ENCODE measurements at places on chromosomes 4 and X.

GRCh38 chr4:176436293-176436973 is 116.7 kb downstream of the SPCS3 start:
- DNase-seq: no peak

DNA sequence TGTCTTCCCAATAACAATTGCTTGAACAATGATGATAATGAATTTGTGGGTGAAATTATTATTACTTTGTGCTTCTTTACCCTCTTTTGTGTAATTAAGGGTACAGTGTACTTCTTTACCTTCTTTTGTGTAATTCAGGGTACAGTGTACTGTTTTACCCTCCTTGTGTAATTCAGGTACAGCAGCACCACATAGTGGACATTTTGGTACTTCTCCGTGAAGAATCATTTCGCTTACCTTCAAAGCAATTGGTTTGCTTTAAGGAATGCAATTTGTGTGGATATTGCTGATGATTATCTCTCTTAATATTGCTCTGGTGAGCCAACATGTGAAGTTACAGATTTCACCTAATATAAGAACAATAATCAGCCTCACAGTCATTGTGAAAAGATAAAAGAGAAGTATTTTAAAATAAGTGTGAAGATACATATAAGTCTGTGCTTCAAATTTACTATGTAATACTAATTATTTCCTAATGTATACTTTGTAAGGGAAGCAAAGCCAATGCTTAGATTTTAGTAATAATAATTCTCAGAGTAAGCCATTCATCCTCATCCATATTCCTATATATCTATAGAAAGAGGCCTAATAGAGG is 27.2 kb upstream of the SEC24B start:
- no peak for DNase-seq

GRCh38 chrX:117711782-117712181 is 404.8 kb downstream of the KLHL13 start:
- no peak for DNase-seq

- DNase-seq: no peak
Measured at GRCh38 chr4:98586291-98586961, 72.0 kb downstream of the TSPAN5 start.

DNA sequence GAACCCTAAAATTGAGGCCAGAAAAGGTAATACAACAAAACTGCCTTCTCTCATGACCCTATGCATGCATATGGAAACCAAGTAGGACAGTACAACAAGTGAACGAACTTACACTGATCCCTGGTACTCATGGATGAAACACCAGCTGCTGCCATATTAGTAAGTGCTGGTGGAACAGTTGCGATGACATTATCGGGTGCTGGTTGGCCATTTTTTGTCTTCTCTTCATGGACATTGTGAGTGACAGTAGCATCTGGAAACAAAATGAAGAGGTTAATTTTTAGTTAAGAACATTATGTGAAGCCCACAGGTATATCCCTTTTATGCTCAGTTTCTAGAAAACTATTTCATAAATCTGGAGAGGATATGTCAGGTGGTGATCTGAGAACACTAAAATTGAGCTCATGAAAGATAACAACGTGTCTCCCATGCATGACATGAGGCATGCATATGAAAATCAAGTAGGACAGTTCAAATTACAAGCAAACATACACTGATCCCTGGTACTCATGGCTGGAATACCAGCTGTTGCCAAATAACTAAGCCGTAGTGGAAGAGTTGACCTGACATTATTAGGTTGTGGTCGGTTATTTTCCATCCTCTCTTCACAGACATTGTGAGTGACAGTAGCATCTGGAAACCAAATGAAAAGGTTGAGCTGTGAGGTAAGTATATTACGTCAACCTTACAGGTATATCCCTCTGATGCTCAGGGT is 74.2 kb upstream of the CT45A1 start:
- DNase-seq: no peak

DNA sequence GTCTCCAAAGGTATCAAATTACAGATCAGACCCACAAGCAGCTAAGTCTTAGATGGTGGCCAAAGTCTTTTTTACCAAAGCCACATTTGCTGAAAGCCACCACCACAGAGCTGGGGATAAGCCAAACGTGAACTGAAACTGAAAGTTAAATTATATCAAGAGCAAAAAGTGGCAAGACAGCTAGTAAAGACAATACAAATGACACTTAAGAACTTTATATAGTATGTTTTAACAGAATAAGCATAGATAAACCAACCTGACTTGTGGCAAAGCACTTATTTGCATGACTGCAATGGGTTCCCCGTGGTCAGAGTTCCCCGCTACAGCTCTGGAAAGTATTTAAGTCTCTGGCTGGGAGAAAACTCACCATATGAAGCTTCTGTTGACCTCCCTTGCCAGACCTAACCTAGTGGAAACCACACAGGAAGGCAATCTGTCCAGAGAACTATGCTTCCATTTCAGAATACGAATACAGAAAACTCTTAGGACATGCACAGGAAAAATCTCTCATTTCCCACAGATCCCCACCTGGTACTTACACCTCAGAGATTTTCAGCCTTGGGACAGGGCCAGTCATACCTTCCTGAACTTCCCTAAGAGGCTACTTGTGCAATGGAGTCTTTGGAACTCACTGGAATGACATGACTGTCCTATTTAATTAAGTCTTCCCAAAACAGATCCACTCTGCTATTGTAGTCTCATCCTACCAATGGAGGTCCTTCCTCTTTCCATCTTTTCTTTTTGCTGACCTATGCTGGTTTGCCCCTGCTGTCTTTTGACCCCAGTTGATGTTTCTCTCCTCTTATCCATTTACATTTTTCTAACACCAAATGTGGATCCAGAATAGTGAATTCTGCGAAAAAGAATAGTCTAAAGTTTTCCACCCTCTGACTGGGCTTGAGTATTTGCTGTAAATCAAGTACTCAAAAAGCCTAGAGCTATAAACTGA is 225.1 kb downstream of the NR3C2 start:
- no peak for DNase-seq
